ENCODE measurements at places on chromosomes 6 and 20.
A peak's percentile ranks its signal among the peaks of the same experiment; 100 is the strongest.

GRCh38 chr20:45153147-45153546, 21.6 kb upstream of the PI3 start:
- no peak for DNase-seq

- no peak for DNase-seq
These were observed 20.7 kb upstream of the DCDC2 start for GRCh38 chr6:24378473-24379097.

DNA sequence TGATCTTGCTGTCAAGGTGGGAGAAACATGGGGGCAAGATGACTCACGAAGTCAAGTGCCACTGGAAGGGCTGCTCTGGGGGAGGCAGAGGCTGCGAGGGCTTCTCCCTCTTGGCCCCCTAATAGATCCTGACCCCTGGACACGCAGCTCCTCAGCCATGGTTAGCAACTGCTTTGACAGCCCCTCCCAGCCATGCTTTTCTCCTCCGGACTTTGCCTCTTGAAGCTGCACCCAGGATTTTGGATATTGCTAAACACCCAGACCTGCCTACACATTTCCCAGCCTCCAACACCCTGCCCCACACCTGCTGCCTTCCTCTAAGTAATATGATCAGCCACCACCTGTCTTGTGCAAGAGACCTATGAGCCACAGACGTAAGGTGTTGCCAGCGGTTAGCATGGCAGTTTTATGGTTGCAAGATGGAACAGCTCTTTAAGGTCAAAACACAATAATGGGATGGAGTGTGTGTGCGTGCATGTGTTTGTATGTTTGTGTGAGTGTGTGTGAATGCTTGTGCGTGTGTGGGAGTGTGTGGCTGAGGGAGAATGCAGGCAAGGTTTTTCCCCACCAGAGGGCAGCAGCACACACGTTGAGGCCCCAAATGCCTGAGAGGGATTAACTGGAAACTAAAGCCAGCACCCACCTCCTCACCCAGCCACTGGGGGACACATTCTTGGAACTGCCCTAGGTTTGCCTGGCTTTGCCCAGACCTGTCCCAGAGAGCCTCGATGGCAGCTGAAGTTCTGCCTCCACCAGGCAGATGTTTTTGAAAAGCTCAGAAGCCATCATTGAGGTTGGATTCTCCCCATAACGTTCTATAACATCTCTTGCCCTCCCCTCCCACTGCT, 2.5 kb downstream of the IP6K3 start:
- DNase-seq, result peak; percentile 96

DNA sequence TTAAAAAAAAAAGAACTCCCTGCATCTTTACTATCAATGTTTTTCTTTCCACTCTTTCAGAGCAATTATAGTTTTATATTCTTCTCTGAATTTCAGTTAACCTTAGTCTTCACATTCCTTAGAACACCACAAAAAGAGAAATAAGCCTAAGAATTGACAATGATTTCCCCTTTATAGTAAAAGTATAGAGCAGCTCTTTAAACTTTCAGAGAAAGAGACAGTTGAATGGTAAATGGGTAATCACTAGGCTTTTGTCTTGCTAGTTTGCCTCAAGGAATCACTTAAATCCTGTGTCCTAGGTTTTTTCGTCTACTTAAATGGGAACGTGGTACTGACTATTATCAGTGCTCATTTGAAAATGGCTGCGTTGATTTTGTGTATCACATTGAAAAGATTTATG, 31.8 kb downstream of the SLX4IP start:
- DNase-seq, result no peak

- DNase-seq, result no peak
These were observed 699.9 kb downstream of the FRK start for GRCh38 chr6:115360602-115361325.

GRCh38 chr6:151380848-151381205, 10.5 kb downstream of the ZBTB2 start:
- DNase-seq, result no peak

GRCh38 chr6:154320181-154320580, 36.4 kb downstream of the IPCEF1 start:
- DNase-seq, result no peak

DNA sequence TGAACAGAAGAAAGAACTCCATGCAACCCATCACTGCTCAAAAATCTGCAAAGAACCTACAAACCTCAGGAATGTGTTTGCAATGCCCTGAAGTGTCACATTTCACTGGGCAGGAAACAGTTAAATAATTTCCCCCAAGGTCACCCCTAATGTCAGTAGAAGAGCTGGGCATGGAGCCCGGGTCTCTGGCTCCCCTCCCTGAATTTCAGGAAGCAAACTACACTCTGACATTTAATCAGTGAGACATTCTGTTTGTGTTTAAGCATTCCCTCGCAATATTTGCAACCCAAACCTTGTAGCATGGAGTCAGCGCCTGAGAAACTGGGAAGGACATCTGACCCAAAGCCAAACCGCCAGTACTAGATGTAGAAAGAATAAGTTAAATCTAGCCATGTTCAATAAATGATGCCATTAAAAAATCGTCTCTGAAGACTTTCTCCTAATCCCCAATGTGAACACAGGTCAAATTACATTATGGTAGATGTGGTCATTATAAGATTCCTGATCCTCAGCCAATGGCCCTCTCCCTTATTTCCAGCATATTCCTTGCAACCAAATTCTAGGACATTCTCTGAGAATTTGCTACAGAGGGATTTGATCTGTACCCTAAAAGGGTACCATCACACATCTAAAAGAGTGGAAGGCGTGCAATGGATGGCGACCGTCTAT, 91.2 kb upstream of the ADTRP start:
- no peak for DNase-seq

DNA sequence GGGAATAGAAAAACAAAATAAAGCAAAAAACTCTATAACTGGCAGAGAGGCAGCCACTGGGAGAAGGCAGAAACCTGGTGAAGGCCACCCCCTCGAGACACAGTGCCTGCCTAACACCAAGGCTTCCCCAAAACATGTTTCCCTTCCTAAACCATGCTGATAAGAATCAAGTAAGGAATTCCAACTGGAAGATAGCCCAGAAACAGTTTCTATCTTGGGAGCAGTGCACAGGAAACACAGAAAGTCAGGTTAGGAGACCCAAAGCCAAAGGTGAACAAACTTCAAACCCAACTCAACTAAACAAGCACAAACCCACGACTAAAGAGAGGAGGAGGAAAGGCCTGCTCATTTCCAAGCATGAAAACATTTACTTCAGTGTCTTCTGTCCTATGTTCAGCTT, 433.7 kb upstream of the RGS17 start:
- DNase-seq, result no peak

GRCh38 chr6:105981002-105981887, 104.9 kb upstream of the PRDM1 start:
- DNase-seq, result no peak

DNA sequence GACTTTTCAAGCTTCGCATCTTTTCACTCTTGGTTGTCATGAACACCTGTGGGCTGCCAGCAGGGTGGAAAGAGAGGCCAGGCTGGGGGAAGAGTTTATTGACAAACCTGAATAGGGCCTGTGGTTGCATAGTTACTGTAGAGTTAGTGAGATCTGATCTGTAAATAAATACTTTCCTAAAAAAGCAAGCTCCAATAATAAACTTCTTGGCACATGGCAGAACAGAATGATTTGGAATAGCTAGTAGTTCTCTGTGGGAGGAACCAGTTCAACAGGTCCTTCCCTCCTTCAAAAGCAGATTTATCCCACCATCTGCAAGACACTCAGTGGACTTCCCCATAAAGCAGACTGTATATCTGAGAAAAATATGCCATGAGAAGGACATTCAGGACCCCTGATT, 445.0 kb downstream of the HACE1 start:
- no peak for DNase-seq

- DNase-seq, result no peak
These were observed 52.7 kb upstream of the MYB start for GRCh38 chr6:135128268-135128914.

- DNase-seq, result no peak
These were observed 6.7 kb downstream of the KLHL32 start for GRCh38 chr6:96931198-96931597.

GRCh38 chr6:120945905-120946594, 388.2 kb downstream of the TBC1D32 start:
- no peak for DNase-seq

DNA sequence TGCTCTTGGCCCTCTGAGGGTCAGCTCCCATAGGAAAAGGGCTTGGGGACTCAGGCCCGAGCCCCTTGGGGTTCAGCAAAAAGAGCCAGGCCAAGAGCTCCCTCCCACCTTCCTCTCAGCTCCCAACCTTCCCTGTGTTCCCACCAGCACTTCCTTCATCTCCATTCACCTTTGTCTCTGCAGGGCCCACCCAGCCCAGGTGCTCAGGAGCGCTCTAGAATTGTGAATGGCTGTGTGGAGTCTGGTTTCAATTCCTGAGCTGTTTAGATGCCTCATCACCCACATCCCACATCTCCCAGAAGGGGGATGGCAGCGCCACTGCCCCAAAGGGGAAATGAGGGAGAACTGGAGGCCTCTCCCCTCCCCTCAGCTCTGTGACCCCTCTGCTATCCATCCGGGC, 7.7 kb downstream of the GRM4 start:
- no peak for DNase-seq

- DNase-seq, result peak; percentile 43
These were observed 818 bp upstream of the MDGA1 start for GRCh38 chr6:37698264-37699137.

GRCh38 chr20:11849976-11850670, 67.6 kb upstream of the BTBD3 start:
- DNase-seq, result no peak

- DNase-seq, result no peak
These were observed 598.4 kb upstream of the MARCKS start for GRCh38 chr6:113258771-113259170.

DNA sequence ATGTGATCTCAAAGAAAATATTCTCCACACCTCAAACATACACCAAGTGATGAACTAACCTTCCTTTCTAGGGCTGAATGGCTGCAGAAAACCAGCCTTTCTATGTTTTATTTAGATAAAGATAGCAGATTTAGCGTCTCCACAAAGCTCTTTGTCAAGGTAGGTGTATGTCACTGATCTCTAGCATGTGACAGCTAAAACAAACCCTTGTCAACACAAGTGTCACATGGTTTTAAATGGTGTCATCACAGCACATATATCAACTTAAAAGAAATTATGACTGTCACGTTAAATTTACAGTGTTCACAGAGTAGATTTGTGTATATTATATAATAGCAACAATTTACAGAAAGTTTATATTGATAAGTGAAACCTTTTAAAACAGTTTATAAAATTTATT, 58.3 kb downstream of the TENT5A start:
- DNase-seq, result no peak

GRCh38 chr20:39144757-39145156, 182.6 kb downstream of the DHX35 start:
- no peak for DNase-seq

GRCh38 chr6:99492092-99492491, 23.1 kb downstream of the USP45 start:
- no peak for DNase-seq

DNA sequence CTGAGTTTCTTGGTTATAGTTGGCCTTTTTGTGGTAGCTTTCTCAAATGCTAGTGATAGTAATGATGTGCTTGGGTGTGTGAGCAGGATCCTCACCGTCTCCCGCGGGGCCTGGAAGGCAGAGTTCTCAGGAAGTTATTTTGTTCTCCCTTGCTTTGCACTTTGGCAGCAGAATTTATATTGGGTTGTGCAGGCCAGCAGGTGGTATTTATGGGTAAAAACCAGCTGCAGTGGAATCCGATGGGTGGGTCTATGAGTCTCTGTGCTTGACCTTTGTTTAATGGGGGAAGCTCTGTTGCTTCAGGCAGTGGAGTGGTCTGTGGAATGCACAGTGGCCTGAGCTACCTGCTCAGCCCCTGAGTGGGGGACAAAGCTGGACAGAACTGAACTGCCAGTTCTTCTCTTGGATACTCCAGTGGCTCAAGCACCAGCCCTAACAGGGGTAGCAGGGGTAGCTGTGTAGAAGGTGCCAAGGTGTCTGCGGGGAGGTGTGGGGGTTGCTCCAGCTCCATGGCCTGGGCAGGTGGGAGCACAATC, 27.3 kb downstream of the IGF2R start:
- no peak for DNase-seq

DNA sequence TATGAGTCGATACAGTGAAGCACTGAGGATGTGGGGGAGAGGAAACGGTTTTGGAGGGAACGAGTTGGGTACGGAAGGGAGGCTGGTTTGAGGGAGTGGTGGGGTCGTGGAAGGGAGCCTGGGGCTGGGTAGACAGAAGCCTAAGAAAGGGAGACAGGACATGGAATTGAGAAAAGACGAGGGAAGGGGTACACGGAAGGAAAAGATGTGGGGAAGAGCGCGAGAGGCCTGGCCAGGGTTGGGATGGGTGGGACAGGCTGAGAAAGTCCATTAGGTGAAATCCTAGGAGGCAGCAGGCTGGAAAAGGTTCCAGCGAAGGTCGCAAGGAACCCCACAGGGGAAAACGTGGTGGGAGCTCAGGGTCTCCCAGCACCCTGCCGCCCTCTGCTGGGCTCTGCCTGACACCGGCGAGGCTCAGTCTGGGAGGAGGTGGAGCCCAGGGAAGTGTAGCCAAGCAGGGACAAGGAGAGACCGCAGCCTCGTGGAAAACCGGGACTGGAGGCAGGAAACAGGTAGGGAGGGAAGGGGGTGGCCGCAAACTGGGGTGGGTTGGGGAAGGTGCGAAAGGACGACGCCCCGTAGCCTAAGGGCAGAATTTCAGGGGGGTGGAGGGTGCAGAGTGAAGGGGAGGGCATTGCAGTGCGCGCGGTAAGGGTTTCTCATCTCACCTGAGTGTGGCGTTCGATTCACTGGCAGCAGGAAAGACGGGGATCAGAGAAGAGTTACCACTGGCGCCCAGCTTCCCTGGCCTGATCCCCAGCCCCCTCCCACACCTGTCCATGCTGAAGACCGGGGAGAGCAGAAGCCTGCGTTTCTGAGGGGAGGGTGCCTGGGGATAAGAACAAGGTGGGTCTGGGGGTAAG, 4.3 kb downstream of the GABBR1 start:
- peak; percentile 80 for DNase-seq

- no peak for DNase-seq
These were observed 5.5 kb downstream of the BFSP1 start for GRCh38 chr20:17525650-17526049.

- DNase-seq, result no peak
These were observed 60.7 kb upstream of the PROKR2 start for GRCh38 chr20:5377484-5377883.

DNA sequence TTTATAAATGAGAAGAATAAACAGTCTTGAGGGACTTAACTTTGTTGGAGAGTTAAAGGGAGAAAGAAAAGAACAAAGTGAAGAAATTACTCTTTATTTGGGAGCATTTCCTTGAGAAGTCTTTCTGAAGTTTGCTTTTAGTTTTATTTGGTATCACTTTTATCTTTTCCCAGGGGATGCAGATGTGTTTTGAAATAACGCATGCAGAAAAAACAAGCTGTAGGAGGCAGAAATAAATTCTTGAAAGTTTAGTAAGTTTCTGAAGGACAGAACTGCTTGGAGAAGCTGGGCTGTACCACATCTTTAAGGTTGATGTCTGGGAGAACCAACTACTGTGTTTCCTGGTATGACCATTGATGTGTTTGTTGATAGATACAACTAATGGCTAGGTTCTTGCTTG, 75.0 kb downstream of the PLCB4 start:
- no peak for DNase-seq

DNA sequence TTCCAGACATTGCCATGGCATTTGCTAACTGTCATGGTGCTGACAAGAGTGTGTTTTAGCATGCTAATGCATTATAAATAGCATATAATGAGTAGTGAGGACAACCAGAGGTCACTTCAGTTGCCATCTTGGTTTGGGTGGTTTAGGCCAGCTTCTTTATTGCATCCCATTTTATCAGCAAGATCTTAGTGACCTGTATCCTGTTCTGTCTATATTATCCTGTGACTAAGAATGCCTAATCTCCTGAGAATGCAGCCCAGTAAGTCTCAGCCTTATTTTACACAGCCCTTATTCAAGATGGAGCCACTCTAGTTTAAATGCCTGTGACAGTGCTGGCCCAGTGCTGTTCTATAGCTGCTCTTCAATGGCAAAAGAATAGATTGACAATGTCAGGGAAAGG, 781.0 kb upstream of the ADGRB3 start:
- no peak for DNase-seq

Data from D721Med (cell line).